ENCODE measurements at places on chromosomes 4 and X.
A peak's percentile ranks its signal among the peaks of the same experiment; 100 is the strongest.

DNA sequence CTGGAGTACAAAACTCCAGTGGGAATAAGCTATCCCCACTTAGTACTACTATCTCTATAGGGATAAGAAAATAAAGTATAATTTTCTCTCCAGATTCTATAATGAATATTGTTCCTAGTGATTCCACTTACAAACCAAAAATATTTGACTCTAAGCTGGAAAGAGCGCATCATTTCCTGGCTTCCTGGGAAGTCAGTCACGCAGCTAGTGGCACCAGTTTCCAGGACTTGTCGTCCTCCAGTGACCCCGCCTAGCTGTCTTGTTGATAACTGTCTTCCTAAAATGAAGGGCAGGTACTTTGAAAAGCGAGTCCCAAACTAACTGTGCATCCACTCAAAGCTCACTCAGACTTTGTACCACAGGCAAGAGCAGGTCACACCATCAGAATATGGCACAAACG, 39.3 kb downstream of the LNX1 start:
- DNase-seq = no peak

- DNase-seq = peak; percentile 53
Measured at GRCh38 chr4:176638992-176639391, 153.7 kb downstream of the VEGFC start.

DNA sequence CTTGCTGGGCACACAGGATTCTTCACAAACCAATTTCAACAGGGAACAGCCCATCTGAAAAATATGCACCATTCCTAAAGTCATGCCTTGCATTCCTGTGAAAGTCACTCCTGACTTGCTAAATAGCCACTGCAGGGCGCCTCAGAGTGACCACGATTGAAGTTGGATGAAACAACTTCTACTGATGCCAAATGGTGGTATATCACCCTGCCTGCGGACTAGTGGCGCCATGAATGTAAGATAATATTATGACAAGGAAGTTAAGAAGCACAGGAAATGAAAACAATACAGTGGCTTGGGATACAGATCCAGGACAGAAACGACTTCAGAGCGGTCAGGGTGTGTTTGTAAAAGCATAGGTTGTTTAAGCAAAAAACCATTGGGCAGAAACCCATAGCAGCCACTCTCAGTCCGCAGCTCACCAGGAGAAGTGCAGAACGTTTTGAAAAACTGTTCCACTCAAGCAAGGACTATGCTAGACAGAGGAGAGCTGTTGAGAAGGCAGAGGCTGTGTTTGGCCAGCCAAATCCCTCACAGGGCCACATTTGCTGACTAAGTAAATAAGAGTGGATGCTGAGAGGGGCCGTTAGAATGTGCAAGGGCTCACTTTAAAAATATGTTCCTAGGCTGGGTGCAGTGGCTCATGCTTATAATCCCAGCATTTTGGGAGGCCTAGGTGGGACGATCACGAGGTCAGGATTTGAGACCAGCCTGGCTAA, 250.4 kb downstream of the PTTG2 start:
- DNase-seq = no peak

DNA sequence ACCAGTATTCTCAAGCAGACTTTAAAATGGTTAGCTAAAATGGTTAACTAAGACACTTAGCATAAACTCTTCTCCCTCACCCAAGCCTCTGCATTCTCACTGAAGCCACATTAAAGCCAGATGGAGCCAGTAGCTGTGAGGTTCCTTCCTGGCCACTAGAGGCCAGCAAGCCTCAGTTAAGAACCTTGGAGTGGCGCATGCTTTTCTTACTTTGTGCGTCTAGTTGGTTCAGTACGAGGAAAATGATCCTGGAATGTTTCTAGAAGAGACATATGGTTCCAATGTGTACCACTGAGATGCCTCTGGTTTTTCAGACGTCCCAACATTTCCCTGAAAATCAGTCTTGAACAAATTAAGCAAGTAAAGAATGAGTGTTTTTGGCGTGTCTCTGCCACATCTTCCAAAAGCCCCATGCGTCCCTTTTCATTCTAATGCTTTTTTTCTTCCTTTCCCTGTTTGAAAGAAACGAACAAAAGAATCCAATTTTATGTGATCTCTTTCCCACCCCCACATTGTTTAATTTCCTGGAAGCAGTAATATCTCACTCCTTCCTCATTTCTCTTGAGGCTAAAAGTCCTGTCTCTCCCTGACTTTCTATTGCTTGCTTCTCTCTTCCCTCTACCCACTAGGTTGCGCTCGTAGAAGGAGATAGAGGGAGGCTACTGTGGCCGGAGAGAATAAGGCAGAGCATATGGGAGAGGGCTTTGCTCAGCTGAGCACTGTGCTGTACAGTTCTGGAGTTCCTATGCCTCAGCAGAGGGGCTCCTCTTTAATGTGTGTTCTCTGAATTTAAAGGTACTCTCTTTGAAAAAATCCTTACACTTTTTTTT, 82.9 kb upstream of the TAB3 start:
- peak; percentile 46 for DNase-seq

GRCh38 chrX:108704839-108705238, 31.5 kb downstream of the IRS4 start:
- no peak for DNase-seq

DNA sequence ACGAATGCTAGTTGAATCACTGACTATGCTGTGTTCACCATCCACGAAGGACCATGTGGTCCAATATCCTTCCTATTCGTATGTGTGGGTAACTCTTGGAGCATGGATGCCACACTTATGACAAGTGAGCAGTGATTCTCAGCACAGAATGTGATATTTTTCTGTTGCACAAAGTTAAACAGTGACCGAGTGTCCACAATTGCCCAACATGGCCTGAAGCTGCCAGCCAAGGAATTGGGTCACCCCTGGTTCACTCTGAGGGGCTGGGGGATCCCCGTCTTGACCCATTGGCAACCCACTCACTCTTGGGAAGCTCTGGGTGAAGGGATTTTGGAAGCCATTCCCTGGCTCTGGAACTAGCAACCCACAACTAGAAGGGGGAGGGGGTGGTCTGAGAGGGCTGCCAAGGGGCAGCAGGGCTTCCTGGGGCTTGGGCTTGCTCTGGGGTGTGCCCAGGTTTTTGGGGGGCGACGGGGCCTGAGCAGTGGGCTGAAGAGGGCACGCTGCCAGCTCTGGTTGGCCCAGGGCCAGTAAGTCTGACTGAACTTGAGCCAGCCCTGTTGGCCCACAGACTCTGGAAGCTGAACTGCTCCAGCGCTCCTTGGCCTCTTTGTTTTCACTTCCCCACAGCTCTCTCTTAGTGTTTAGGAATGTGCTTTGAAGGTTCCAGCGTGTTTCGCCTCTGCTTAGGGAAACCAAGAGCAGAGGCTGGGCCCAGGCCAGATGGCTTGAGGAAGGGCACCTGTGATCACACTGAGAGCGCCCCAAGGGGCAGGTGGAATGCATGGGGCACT, 43.1 kb upstream of the BCOR start:
- DNase-seq = peak; percentile 26

DNA sequence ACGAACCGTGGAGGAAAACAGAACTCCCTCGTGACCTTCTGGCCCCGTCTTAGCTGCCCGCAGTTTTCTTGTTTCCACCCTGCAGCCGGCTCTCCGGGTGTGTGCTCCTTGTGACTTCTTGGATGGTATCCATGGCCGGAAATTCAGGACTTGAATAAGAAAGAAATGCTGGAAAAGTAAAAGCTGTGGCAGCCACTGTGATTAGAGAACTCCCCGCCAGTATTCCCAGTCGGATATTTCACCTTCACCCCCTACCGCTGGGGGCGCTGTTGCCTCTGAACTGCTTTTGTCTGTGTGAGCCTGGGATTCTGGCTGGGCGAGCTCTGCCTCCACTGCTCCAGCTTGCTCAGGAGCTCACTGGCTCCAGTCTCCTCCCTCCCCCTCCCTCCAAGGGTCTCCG, 41.5 kb upstream of the CYP4V2 start:
- DNase-seq = peak; percentile 54

GRCh38 chrX:9942086-9942485, 25.1 kb upstream of the CLDN34 start:
- DNase-seq = no peak

GRCh38 chrX:105755109-105755508, 67.2 kb upstream of the NRK start:
- DNase-seq = no peak

All from MCF 10A (cell line).